HT1080 (cell line): ENCODE measurements at places on chromosomes 7 and 10. TPM values are rescaled to one million over a fixed set of nuclear protein-coding genes. Genes with fewer than 3 reads are reported as not detected.

PODXL gene
- total RNA-seq, result 111 and 131 TPM in 2 replicates

DNA sequence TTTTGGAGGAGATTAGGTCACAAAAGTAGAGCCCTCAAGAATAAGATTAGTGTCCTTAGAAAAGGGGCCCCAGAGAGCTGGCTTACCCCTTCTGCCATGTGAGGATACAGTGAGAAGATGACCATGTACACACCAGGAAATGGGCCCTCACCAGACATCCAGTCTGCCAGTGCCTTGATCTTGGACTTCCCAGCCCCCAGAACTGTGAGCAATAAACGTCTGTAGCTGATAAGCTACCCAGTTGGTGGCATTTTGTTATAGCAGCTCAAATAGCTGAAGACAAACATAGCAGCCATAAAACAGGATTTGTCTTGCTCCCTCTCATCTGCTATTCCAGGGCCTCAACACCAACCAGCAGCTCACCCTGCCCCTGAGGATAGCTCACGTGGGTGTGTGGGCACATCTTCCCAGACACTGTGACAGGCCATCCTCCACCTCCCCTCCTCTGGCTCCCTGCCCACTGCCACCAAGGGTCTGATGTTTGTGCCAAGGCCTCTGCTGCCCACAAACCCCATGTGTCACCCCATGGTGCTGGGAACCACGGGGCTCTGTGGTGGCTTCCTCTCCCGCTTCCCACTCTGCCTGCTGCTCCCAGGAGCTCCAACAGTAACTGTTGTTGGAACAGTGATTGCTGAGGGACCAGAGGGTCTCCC lies 252.4 kb downstream of the USP6NL start:
- DNase-seq, result no peak

ZNF804B gene
- not detected in 2 replicates for total RNA-seq

- DNase-seq, result no peak
These were observed 111.9 kb downstream of the SEMA3D start for GRCh38 chr7:85074992-85075391.

DNA sequence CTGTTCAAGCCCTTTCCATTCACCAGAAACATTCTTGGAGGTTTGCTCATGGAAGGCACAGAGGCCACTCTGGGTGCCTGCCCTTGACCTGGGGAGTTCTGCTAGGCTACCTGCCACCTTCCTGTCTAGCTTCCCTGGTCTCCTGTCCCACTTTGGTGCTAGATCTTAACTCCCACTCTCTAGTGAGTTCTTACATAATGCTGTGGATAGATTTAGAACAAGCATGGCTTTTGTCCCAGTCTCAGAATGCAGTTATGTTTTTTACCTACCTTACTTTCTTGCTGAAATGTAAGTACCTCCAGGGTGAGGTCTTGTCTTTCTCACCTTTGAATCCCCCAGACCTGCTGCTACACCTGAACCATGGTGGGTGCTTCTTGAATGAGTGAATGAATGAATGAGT lies 1252.3 kb downstream of the TYW1 start:
- DNase-seq, result no peak

GRCh38 chr10:49021685-49022084 lies 82.0 kb upstream of the LRRC18 start:
- DNase-seq, result no peak
